ENCODE measurements at places on chromosomes 5 and 9. TPM values are rescaled to one million over a fixed set of nuclear protein-coding genes. Genes with fewer than 3 reads are reported as not detected.

The WNT8A gene
- not detected for total RNA-seq

The DDX4 gene
- not detected for total RNA-seq

The GCNT4 gene
- total RNA-seq: 0.62 TPM

- DNase-seq: no peak
Measured at GRCh38 chr9:2271426-2271825, 256.3 kb downstream of the SMARCA2 start.

- peak; percentile 38 for DNase-seq
Measured at GRCh38 chr5:1730487-1730847, 69.2 kb downstream of the MRPL36 start.

GRCh38 chr5:10166392-10166791 is 83.3 kb downstream of the ATPSCKMT start:
- DNase-seq: no peak

GRCh38 chr9:136745389-136746154 is 2.8 kb downstream of the LCN6 start:
- no peak for DNase-seq

DNA sequence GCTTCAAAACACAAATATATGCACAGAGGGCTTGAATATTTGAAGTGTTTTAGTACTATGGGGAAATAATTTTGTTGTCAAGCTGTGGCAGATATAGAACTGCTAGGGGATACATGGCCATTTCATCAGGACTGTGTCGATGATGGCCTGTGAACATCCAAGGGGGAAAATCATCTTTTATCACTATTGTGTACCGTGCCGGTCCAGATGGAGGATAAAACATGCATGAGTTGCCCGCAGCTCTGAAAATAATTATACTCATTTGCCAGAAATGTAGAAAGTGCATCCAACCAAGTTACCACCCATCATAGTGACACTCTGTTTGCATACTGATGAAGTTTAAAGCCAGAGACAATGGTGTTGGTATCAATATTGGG is 405.9 kb downstream of the ZSWIM6 start:
- no peak for DNase-seq

DNA sequence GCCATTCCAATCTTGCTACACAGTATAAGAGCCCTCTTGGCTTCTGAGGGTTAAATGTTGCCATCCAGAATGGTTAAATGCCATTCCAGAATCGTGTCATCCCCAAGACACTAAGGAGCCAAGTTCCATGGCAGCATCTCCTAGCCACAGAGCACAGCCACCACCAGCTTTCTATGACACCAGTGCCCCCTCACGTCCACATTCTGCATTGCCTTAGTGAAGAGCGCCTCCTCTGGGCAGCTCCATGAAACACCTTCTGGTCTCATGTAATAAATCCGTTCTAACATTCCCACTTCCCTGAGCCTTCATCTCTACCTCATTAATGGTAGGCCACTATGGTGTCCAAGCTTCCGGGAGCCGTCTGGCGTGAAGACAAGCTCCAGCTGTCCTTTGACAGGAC is 12.4 kb downstream of the CBY3 start:
- no peak for DNase-seq

- DNase-seq: peak; percentile 56
Measured at GRCh38 chr9:93656426-93657239, 80.2 kb downstream of the PHF2 start.

GRCh38 chr9:69476797-69477196 is 151.8 kb downstream of the ENTREP1 start:
- no peak for DNase-seq

DNA sequence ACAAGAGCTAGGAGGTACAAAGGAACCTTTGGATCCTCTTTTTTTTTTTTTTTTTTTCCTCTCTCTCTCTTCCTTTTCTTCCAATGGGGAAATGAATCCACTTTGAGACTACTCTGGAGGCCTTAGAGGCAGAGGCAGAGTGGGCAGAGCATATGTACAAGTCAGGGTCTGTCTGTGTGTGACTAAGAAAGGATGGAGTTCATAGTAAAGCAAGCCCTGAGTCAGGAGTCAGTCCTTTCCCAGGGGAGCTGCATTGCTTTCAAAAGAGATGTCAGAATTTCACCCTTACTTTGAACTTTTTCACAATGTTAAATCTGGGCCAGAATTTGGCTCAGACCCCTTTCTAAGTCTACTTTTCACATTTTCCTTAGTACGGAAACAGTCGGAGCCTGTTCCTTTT is 792.4 kb upstream of the C9orf72 start:
- DNase-seq: no peak
